ENCODE measurements at places on chromosomes 11 and 22.

DNA sequence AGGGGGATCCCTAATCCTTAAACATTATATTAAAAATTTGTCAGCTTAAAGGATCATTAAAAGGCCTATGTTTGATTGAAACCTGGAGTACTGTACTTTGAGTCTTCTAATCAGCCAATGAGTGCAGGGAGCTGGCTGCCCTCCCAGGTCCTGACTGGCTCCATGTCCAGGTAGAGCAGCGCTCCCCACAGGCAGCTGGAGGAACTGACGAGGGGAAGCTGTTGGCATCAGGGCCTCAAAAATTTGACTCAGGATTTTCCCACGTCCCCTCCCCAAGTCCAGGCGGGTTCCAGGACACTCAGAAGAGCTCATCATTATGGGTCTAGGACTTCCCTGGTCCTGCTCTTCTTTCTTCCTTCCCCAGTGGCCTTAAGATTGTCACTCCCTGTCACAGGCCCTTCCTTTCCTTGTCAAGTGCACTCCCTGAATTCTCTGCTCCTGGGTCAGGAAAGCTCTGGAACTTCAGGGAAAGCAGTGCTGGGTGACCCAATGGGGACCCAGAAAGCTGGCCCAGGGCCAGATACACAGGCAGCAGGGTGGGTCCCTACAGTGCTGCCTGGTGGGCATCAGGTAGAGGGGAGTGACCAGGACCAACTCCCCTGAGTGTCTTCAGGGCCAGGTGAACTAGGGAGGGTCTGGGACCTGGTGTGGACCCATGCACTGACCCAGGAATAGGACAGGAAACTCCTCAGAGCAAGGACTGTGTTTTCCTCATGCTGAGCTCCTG lies 65.5 kb downstream of the GGTLC2 start:
- no peak for DNase-seq

GRCh38 chr22:35923026-35923425 lies 105.6 kb downstream of the RBFOX2 start:
- no peak for DNase-seq

- no peak for DNase-seq
Observed at GRCh38 chr22:22376352-22376706, 131.7 kb downstream of the VPREB1 start.

- no peak for DNase-seq
Observed at GRCh38 chr22:17272511-17272991, 53.3 kb upstream of the ADA2 start.

DNA sequence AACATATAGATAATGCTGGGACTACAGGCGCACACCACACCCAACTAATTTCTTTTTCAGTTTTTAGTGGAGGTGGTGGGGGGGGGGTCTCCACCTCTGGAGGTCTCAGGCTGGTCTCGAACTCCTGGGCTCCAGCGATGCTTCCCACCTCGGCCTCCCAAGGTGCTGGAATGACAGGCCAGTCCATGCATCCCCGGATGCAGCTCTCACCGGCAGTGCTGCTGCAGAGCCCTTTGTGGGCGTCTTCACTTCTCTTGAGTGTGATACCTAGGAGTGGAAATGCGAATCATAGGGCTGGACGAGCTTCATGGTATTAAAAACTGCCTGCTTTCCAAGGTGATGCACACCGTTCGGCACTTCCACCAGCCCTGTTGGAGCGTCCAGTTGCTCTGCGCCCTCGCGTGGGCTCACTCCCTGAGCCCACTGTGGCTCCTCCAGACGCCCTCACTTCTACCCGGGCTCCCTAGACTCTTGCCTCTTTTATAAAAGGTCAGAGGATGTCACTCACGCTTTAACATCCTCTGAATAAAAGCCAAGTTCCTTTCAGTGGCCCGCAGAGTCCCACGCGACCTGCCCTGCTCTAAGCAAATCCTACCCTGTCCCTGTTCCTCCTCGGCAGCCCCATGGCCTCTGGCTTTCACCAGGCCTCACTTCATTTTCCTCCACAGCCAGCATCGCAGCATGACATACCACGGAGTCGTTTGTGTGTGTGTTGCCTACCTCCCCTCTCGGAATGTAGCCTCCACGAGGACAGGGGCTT lies 837 bp upstream of the BID start:
- DNase-seq = no peak

DNA sequence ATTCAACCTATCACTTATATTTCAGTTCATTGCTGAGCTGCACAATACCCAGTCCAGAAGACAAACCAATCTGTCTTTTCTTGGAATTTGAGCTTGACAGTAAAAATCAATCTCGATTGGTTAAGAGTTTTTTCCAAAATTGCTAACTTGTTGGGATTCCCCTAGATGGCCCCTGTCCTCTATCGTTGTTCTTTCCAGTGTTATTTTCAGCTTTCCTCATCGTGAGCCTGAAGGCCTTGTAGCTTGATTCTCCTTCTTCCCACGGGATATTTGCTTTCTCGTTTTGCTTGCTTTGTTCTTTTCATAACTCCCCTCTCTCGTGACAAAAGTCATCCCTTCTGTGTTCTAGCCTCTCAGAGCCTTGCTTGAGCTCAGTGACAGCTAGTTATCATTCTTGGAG lies 3.1 kb downstream of the OR8B8 start:
- DNase-seq = no peak

GRCh38 chr11:36376888-36377758 lies 81.0 kb downstream of the PRR5L start:
- DNase-seq = no peak

GRCh38 chr11:76056876-76057275 lies 149.4 kb downstream of the WNT11 start:
- no peak for DNase-seq

GRCh38 chr11:80282643-80283042 lies 841.8 kb upstream of the TENM4 start:
- DNase-seq = no peak

GRCh38 chr22:24450610-24451009 lies 23.2 kb downstream of the ADORA2A start:
- no peak for DNase-seq

DNA sequence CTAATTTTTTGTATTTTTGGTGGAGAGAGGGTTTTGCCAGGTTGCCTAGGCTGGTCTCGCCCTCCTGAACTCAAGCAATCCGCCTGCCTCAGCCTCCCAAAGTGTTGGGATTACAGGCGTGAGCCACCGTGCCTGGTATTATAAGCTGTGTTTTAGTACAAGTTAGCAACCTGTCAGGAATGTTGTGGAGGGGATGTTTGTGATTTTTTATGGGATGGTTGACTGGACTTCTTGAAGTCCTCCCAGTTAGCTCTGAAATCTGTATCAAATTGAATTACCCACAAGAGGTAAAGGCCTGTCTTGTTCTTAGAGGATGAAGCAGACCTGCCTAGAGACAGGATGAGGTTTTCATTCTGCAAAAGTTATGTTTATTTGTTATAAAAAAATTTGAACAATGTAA lies 34.1 kb upstream of the IL18BP start:
- DNase-seq = no peak

- DNase-seq = no peak
Observed at GRCh38 chr11:85806876-85807275, 4.1 kb downstream of the SYTL2 start.

DNA sequence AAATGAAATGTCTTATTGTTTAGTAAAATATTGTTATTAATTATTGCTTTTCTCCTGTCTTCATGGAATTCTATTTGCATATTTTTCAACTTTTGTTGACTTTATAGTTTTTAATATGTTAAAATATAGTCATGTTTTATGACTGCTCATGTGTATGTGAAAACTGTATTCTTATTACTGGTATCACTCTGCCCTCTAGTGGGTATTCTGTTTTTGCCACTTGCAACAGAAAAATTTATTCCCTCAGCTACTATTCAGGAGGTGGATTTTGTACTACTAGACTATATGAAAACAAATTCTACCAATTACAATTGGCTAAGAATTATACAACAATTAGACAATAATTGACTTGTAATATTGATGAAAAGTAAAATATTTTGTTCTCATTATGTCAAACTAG lies 45.0 kb downstream of the OR4C6 start:
- DNase-seq = no peak

- no peak for DNase-seq
Observed at GRCh38 chr11:73655686-73656085, 9.3 kb downstream of the PLEKHB1 start.

GRCh38 chr11:124384399-124384798 lies at the start of gene OR8B2:
TSS of gene OR8B2 (minus strand) at chr11:124384499. CDS start at chr11:124383343, 1,156 bp downstream.
- no peak for DNase-seq

- no peak for DNase-seq
Observed at GRCh38 chr11:113389272-113389671, 1.7 kb downstream of the ANKK1 start.

DNA sequence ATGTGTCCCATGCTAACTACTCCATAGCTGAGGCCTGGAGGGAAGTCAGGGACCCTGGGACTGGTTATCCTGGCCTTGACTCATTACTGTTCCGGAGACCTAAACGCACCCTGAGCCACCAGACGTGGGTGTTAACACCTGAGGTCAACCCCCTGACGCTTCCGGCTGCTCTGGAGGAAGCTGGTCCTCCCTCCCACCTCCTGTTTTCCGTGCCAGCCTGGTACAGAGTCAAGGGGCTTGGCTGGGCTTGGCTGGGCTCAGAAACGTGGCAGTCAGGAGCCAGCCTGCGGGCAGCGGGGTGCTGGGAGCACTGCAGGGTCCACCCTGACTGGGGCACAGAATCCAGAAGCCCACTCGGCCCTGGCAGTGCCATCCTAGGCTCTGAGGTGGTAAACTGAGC lies 2.6 kb downstream of the TMPRSS4 start:
- no peak for DNase-seq

- no peak for DNase-seq
Observed at GRCh38 chr11:81569999-81570398, 1163.7 kb downstream of the FAM181B start.

- peak; percentile 87 for DNase-seq
Observed at GRCh38 chr22:23113067-23113846, 28.5 kb downstream of the RSPH14 start.

- DNase-seq = no peak
Observed at GRCh38 chr11:47400768-47401279, 7.6 kb upstream of the SLC39A13 start.

DNA sequence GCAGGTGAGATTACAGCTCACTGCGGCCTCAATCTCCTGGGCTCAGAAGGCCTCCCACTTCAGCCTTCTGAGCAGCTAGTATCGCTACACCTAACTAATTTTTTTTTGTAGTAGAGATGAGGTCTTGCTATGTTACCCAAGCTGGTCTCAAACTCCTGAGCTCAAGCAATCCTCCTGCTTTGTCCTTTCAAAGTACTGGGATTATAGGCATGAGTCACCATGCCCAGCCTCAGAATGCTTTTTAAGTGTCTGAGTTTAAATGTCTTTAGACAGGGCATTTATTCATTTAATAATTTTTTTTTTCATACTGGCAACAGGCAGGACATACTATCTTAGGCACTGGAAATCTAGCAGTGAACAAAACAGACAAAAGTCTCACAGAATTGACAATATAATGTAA lies 27.7 kb downstream of the LRP4 start:
- DNase-seq = no peak

DNA sequence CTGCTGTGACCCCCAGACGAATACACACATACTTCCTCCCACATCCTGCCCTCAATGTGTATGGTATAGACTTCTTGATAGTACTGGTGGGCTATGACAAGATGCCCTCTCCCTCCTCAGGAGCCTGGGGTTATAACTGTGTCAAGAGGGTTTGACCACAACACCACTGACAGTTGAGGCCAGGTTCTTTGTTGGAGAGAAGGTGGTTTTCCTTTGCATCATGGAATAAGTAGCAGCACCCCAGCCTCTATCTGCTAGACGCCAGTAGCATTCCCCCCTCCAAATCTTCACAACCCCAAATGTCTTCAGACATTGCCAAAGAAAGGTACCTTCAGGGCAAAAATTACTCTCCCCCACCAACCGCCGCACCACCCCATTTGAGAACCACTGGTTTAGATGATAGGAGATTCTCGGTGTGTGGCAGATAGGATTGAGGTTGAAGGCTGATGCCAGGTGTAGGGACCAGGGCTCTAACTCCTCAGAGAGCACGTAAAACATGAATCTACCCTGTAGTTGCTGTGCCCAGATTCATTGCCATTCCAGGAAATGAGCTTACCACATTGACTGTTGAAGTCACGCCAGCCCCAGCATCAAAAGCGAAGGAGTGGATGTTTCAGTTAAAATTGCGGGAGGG lies 5.5 kb upstream of the MYO18B start:
- DNase-seq = no peak

DNA sequence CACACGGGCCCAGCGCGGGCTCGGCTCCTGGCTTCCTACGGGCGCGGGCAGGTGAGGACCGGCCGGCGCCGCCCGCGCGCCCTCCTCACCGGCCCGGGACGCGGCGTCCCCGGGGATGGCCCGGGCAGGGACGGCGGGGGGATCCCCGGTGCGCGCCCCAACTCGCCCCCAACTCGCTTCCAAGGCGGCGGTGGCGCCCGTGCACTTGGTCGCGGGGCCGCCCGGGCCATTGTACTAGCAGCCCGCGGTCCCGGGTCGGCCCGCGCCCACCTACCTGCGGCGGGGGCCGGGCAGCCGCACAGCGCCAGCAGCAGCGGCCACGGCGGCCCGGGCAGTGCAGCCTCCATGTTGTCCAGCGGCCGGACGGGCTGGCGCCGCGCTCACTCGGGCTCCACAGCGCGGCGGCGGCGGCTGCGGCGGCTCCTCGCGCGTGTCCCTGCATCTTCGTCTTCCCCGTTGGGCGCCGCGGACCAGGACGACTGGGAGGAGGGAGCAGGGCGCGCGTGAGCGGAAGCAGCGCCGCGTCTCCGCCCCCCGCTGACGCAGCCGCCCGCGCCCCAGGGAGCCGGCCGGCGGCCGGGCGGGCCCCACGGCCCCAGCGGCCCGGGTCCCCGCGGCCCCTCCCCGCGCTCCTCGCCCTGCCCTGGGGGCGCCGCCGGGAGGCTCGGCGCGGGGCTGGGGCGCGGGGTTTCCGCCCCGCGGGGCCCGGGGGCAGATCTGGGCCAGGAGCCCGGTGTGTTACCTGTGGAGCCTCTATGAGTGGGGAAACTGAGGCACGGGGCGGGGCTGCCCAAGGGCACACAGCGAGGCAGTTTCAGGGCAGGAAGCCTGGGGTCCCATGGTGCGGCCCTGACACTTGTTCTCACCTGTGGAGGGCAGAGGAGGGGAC lies 159.3 kb upstream of the GRK3 start:
- peak; percentile 33 for DNase-seq

DNA sequence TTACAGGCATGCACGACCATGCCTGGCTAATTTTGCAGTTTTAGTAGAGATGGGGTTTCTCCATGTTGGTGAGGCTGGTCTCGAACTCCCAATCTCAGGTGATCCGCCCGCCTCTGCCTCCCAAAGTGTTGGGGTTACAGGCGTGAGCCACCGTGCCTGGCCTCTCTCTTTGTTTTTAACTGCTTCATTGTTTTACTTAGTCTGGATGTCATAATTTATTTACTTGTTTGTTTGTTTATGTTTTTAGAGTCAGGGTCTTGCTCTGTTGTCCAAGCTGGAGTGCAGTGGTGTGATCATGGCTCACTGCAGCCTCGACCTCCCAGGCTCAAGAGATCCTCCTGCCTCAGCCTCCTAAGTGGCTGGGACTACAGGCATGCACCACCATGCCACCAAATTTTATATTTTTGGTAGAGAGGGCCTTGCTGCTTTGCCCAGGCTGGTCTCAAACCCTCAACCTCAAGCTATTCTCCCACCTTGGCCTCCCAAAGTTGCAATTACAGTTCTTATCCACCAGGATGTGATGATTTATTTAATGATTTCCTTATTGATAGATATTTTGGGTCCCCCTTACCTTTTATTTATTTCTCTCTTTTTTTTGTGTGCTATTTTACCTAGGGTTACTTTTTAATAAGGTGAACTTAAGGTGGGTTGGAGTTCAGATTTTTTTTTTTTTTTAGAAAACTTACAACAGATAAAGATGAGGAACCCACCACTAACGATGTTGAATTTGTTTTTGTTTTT lies 52.6 kb upstream of the ADA2 start:
- DNase-seq = no peak

- DNase-seq = no peak
Observed at GRCh38 chr11:65412271-65413076, 10.1 kb upstream of the NEAT1 start.

Measured in SHP77 (cell line).